NCI-H1436 treated with DMSO at 0.1 percent for 48 hours (cell line): ENCODE measurements at places on chromosomes 4 and X.

GRCh38 chr4:15667006-15667405, 11.8 kb upstream of the FBXL5 start:
- DNase-seq, result no peak

- DNase-seq, result no peak
Measured at GRCh38 chr4:107130157-107130556, 94.0 kb upstream of the DKK2 start.

DNA sequence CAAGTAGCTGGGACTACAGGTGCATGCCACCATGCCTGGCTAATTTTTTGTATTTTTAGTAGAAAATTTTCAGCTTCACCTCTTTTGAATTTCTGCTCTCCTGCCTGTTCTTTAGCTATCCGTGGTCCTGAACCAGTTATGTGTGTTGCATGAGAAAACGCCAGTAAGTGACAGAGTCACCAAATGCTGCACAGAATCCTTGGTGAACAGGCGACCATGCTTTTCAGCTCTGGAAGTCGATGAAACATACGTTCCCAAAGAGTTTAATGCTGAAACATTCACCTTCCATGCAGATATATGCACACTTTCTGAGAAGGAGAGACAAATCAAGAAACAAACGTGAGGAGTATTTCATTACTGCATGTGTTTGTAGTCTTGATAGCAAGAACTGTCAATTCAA, 13.9 kb downstream of the ALB start:
- DNase-seq, result no peak

- DNase-seq, result no peak
Measured at GRCh38 chrX:20265726-20266681, 705 bp downstream of the RPS6KA3 start.

DNA sequence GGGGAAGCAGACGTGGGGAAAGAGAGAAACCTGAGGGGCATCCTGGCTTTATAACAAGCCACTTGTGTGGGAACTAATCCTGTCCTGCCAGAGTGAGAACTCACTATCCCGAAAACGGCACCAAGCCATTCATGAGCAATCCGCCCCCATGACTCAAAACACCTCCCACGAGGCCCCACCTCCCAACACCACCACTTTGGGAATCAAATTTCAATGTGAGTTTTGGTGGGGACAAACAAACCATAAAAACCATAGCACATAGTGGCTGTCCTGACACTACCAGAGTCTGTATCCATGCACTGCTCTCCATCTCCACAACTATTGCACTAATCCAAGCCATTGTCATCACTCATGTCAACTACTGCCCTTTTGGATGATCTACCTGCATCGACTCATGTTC, 28.5 kb upstream of the SEPTIN6 start:
- DNase-seq, result no peak

- no peak for DNase-seq
Measured at GRCh38 chr4:43253541-43253940, 361.0 kb downstream of the GRXCR1 start.

GRCh38 chr4:1826531-1827350, 29.2 kb downstream of the LETM1 start:
- DNase-seq, result no peak

GRCh38 chr4:120703908-120704307, 218.6 kb downstream of the PRDM5 start:
- no peak for DNase-seq

GRCh38 chrX:4936315-4936714, 1222.9 kb upstream of the PRKX start:
- DNase-seq, result no peak

DNA sequence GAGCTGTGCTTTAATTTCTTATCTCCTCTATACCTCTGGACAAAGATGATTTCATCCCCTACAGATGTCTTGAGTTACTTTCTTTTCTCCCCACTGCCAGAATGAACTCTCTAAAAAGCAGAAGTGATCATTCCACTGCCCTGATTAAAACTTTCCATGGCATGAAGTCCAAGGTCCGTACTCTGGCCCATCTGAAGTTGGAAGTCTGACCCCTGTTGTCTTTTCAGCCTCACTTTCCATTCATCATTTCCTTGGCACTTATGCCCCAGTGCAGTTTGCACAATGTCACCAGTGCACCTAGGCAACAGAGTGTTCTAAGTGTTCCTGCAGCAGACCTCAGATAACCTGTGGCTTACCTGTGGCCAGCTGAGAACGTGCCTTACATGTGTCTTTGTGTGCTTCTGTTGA, 242.4 kb downstream of the FRAS1 start:
- DNase-seq, result no peak

GRCh38 chrX:135449637-135450550, 28.1 kb downstream of the SMIM10L2A start:
- no peak for DNase-seq

DNA sequence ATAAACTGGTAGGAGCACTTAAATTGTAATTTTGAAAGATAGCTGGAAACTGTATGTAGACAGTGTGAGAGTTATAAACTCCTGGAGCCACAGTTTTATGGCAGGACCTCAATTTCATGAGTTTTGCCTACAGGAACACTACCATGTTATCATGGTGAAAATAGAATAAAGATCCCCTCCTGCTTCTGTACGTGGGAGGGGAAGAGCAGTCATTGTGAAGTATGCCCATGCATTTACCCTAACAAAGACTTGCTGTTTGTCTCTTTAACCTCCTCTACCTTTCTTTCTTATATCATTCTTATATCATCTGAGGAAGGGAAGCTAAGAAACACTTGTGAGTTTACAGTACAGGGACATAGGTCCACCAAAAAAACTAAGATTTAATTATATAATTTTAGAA, 327.0 kb downstream of the PCDH10 start:
- no peak for DNase-seq

DNA sequence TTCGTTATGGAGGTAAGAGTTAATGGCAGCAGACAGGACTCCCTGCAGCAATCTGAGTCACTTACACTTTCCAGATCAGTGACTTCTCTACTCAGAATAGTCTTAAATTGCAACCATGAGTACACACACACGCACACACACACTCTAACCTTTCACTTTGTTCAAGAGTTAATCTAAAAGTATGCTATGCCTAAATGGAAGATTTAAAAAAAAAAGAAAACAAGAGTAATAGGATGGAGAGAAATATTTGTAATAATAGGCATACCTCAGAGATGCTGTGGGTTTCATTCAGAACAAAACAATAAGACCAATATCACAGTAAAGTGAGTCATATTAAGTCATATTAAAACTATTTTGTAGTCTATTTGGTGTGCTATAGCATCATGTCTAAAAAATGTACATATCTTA, 969.1 kb upstream of the PCDH10 start:
- no peak for DNase-seq

GRCh38 chr4:150327262-150327780, 249.1 kb downstream of the DCLK2 start:
- DNase-seq, result no peak

GRCh38 chrX:27583976-27584375, 6.2 kb upstream of the DCAF8L2 start:
- DNase-seq, result no peak

DNA sequence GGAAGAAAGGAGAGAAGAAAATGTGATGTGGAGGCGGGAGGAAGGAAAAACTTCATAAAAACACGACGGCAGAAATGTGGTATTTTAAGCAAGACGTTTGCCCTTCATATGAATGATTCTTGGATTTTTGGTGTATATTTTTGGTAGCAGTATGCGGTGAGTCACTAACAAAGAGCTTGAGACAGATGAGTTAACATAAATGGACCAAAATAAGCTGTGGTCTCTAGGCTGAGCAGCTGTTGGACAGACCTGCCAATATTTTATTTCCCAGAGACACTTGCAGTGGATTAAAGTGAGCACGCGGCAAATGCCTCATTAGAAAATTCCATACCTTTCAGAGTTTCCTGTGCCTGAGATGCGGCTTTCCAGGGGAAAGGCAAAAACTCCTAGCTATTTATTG, 43.1 kb upstream of the RPS6KA3 start:
- no peak for DNase-seq

DNA sequence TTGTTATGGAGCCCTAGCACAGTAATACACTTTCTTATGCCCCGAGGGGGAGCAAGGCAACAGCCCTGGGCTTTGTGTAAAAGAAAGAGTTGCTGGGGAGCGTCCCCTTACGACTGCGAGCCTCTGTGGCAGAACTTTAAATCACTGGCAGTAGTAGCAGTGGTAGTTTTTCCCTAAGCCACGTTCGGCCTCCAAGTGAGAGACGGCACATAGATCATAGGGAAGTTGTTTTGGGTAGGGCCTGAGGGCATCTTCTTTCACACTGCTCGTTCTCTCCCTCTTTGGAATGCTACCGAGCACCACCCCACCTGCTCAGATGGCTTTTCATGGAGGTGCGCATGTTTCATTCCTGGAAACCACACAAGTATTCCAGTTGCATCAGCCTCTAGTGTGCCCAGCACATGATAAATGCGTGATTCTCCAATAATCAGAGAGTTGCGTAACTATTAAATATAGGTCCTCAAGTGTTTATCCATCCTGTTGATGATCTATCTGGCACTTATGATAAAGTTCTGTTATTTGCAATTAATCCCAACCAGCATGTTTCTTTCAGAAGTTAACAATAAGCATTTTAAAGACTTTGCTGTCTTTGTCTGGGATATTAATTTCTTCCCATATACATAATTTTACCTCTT, 7.0 kb upstream of the SYNPO2 start:
- DNase-seq, result no peak

GRCh38 chr4:104408878-104409277, 85.8 kb downstream of the CXXC4 start:
- DNase-seq, result no peak

- no peak for DNase-seq
Measured at GRCh38 chr4:89316931-89317366, 9.3 kb upstream of the GPRIN3 start.

GRCh38 chr4:14465507-14465906, 536.8 kb upstream of the CPEB2 start:
- no peak for DNase-seq

DNA sequence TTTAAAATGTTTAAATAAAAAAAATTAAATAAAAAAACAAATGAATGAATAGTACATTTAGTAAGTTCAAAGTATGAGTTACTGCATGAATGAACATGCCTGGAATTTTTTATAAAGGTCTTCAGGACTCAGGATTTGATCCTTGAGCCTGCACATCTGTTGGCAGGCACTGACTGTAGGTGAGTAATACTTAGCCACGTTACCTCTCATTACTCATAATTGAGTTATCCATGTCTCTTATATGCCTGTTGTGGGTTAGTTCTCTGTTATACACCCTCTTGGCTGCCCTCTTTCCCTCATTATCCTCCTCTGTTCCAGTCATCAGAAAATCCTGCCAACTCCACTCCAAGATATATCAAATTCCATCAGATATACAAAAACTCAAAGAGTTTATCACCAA, 276.0 kb downstream of the FBXW7 start:
- no peak for DNase-seq

DNA sequence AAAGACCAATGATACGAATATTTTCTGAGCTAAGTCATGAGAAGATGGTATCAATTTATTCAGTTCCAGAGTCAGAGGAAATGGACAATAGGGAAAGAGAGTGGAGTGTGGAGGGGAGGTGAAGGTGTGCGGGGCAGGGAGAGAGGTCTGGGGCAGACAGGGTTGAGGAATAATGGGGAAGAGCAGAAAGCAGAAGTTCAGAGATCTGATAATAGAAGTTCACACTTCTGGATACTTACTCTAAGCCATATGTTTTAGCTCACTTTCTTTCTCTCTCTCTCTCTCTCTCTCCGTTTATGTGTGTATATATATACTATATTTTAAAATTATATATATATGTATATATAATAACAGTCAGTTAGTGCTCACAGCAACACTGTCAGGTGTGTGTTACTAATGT, 40.4 kb downstream of the FOXR2 start:
- DNase-seq, result no peak

- no peak for DNase-seq
Measured at GRCh38 chr4:59240011-59240410, 1960.1 kb upstream of the ADGRL3 start.

GRCh38 chr4:145041378-145041777, 56.6 kb downstream of the ANAPC10 start:
- DNase-seq, result no peak

DNA sequence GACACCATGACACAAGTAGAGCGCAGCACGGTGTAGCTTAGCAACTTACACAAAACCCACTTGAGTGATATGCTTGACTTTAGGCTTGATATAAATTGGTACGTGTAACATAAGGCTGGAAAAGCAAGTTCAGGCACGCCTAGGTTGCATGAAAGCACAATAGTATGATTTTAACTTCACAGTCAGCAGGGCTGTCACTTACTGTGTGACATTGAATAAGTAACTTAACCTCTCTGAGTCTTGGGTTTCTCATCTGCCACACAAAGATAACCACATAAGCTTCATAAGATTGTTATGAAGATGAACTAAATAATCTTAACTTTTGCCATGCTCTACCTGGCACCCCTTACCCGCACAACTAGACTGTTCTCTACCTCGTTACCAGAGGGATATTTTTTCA, 9.5 kb downstream of the SRD5A3 start:
- no peak for DNase-seq

DNA sequence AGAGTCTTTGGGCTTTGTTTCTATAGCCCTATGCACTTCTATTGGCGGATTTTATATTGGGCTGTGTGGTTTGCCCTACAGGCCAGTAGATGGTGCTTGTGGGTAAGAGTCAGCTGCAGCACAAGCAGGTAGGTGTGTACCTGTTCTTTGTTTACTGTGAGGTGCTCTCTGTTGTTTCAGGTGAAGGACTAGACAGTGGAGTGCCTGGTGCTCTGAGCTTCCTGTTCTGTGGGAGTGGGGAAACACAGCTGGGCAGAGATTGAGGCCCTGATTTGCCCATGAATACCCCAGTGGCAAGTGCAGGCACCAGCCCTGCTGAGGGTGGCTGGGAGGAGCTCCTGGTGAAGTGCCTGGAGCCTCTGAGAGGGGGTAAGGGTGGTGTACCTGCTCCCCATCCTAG, 26.3 kb upstream of the UCP1 start:
- peak; percentile 37 for DNase-seq

GRCh38 chr4:94475794-94476193, 24.1 kb downstream of the PDLIM5 start:
- no peak for DNase-seq

DNA sequence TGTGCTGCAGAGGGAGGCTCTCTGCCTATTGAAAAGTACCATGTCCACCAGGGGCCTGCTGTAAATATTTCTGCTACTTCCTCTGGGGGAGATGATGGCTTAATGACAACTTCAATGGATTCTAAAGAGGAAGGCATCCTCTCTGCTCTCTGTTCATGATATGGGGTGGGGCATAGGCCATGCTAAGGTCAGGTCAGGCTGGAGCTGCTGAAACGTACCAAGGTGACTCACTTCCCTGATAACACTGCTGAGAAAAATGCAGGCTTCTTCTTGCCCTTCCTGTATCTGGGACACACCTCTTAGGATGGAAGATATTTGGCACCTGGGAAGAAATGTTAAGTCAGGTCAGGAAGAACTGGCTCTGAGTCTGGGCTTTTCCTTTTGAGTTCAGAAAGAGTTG, 31.5 kb downstream of the HS3ST1 start:
- DNase-seq, result no peak

DNA sequence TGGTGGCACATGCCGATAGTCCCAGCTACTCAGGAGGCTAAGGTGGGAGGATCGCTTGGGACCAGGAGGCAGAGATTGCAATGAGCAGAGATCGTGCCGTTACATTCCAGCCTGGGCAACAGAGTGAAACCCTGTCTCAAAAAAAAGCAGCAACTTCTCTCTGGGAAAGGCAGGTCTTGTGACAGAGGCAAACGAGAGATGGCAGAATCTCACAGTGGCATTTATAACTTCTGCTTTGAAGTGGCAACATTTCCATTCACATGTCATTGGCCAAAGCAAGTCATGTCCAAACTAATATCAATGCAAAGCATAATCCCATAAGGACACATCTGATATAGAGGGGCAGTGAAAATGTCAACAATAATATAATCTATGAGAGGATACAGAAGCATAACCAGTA, 79.8 kb downstream of the PPEF2 start:
- no peak for DNase-seq
